ENCODE measurements at places on chromosomes 11 and 22.

GRCh38 chr11:101436511-101437142, 147.2 kb downstream of the TRPC6 start:
- DNase-seq, result peak; percentile 19

DNA sequence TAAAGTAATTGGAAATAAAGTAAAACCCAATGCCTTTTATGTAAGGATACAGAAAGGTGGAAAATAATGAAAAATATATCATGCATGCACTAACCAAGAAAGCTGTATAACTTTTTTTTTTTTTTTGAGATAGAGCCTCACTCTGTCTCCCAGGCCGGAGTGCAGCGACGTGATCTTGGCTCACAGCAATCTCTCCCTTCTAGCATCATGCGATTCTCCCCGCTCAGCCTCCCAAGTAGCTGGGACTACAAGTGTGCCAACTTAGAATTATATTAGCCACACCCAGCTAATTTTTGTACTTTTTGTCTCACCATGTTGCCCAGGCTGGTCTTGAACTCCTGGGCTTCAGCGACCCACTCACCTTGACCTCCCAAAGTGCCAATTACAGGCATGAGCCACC, 4.5 kb downstream of the GGT5 start:
- DNase-seq, result no peak

DNA sequence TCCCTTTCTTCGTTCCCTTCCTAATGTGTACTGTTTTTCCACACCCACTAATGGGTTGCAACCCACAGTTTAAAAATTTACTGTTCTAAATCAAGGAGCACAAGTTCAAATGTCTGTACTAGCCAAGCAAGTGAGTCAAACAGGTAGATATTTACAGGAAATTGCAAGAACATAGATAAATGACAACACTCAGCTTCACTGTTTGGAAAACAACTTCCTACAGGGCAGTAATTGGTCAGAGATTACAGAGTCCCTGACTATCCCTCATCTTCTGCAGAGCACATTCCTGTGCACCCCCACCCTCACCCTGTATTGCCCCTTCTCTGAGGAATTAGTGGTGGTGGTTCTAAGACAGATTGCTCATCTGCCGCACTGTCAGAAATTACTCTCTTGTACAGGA, 1.9 kb downstream of the SERPING1 start:
- no peak for DNase-seq

DNA sequence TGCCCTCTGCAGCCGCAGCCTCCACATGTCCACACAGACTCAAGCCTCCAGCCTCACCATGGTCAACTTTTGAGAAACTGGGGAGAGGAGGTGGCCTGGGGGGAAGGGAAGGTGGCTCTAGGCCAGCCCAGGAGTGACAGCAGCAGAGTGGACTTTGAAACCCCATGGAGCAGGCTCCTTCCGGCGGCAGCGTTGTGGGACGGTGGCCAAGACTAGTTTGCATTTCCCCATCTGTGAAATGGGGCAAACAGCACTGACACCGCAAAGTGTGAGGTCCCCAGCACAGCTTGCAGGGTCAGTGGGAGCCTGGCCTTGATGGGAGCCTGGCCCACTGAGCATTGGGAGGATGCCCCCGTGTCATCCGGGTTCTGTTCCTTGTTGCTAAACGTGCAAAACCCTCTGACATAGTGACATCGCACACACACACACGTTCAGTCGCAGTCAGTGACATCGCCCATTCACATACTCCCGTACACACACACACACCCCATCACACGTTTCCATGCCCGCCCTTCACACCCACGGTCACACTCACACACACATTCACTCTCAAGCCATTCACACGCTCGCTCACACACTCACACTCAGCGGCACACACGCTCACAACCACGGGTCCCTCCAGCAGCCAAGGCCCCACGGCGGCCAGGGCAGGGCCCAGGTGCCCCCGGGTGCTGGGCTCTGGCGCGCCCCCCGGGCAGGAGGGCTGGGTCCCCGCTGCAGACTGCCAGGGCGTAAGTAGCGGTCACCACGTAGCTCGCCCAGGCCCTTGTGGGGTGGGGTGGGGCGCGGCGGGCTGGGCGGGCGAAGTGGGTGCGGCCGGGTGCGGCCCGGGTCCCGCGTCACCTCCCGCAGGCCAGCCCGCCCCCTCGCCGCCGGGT, 585 bp downstream of the CYB5R3 start:
- DNase-seq, result no peak

- no peak for DNase-seq
Measured at GRCh38 chr22:19723983-19724827, 866 bp downstream of the GP1BB start.

GRCh38 chr11:120520091-120520822, 8.7 kb downstream of the GRIK4 start:
- no peak for DNase-seq

- DNase-seq, result no peak
Measured at GRCh38 chr11:70631624-70632047, 233.3 kb downstream of the CTTN start.

DNA sequence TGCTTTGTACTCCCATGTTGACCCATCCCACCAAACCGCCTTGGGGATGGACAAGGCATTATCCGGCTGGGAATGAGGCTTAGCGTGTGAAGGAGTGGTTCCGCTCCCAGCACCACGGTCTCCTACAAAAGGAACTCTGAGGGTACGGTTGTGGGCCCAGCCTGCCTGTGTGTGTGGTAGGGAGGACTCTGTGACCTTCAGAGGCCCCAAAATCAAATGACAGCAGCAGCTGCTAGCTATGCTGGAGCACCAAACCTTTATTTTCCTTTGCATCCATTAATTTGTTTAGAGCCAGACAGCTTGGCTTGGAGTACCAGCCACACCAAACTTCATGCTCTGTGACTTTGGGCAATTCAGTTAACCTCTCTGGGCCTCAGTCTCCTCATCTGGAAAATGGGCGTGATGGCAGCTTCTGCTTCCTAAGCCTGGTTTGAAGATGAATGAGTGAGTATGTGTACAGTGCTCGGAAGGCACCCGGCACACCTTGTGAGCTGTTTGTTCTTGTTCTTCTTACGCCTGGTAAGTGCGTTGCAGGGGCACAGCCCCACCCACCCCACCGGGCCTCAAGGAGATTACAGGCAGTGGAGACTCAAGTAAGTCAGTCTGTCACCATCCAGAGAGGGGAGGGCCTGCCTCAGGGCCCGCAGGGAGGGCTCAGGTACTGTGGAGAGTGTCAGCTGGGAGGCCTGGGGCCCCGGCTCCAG, 25.3 kb downstream of the MB start:
- no peak for DNase-seq

GRCh38 chr11:12043959-12044791, 35.7 kb upstream of the DKK3 start:
- peak; percentile 63 for DNase-seq

DNA sequence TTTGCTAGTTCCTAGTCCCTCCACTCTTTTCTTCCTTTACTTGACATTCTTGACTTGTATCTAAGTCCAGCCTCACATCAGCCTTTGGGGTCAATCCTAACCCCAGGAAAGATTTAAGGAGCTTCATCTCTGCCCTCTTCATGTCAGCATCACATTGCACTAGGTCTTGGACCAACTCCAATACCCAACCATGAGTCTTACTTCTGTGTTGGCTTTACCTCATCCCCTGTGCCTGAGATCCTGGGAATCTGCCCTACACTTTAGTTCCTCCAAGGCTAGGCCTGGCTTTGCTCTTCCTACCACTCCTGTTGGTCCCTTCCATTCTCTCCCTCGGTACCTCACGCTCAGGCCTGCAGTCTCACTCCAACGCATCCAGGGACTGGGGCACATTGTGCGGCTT, 117.0 kb downstream of the SLC1A2 start:
- no peak for DNase-seq

DNA sequence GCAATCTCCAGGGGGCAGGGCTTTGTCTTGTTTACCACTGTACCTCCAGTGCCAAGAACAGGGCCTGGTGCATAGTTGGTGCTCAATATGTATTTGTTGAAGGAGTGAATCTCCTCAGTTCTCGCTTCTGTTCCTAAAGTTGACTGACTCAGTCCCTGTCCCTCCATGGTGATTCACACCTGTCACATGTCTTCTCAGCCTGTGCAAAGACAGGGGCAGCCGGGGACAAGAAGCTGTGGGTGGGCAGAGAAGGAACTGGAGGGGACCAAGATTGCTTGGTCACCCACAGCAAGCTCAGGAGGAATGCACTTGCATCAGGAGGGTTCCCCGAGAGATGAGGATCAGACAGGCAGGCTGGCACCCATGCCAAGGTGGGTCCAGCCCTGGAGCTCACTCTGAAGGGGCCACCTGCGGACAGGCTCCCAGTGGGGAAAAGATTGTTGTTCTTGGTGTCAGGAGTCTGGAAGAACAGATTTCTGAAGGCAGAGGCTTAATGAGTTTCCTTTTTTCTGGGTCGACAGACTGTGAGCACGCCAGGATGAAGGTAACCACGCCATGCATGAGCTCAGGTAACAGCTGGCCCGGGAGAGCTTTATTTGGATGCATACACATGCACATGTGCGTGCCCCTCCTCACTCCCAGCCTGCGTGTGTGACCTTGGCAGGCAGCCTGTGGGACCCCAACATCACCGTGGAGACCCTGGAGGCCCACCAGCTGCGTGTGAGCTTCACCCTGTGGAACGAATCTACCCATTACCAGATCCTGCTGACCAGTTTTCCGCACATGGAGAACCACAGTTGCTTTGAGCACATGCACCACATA, 16.9 kb downstream of the IL17RA start:
- no peak for DNase-seq

DNA sequence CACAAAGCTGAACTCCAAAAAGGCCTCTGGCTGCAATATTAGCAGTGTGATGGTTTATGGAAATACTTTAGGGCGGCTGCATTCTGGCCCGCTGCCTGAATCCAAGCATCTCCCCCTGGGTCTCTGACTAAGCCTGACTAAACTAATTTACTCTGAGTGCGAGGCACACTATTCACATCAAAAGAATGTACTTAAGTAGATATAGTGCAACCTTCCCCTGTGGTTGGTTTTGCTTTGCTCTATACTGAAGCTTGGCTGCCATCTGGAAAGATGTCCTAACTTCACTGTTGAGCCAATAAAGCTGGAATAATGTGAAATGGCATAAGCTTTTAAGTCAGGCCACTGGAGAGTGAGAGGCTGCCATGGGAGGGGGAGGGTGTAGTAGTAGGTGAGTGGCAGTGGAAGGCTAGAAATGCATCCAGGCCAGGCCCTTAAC, 321.6 kb downstream of the AASDHPPT start:
- DNase-seq, result no peak

- peak; percentile 23 for DNase-seq
Measured at GRCh38 chr11:8671193-8671612, 11.3 kb downstream of the TRIM66 start.

- no peak for DNase-seq
Measured at GRCh38 chr11:74299015-74299414, 12.4 kb downstream of the P4HA3 start.

- no peak for DNase-seq
Measured at GRCh38 chr11:70879601-70880285, 372.6 kb downstream of the SHANK2 start.

DNA sequence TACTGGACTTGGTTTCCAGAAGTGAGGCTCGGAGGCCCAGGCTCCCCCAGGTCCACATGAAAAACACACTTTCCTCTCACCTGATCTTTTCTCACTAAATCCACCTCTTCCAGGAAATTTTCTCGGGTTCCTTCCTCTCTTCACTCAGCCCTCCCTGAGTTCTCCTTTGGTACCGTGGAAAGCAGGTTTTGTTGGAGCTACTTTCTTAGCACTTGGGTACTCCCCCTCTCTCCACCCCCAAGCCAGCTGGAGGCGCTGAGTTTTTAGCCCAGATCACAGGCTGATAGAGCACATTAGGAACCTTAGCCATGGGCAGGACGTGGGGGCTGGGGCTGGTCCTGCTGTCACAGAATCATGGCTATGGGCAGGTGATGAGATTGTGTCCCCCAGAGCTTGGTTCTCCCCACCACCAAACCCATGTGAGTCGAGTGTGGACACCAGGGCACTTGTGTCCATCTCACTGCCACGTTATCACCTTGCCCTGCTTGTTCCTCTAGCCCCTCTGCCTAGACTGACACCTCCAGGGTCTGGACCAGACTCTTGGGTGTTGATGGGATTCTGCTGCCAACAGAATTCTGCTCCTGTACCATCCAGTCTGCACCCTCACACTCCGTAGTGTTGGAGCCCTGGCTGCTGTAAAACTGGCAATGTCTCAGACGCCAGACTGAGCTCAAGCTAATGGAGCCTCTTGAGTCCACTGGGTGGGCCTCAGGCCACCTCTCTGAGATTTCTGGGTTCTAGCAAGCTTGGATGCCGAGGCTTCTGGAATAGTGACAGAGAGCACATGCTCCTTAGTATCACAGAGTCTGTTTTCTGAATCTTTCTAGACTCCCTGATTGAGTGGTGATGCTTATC, 74.9 kb upstream of the NARS2 start:
- no peak for DNase-seq

DNA sequence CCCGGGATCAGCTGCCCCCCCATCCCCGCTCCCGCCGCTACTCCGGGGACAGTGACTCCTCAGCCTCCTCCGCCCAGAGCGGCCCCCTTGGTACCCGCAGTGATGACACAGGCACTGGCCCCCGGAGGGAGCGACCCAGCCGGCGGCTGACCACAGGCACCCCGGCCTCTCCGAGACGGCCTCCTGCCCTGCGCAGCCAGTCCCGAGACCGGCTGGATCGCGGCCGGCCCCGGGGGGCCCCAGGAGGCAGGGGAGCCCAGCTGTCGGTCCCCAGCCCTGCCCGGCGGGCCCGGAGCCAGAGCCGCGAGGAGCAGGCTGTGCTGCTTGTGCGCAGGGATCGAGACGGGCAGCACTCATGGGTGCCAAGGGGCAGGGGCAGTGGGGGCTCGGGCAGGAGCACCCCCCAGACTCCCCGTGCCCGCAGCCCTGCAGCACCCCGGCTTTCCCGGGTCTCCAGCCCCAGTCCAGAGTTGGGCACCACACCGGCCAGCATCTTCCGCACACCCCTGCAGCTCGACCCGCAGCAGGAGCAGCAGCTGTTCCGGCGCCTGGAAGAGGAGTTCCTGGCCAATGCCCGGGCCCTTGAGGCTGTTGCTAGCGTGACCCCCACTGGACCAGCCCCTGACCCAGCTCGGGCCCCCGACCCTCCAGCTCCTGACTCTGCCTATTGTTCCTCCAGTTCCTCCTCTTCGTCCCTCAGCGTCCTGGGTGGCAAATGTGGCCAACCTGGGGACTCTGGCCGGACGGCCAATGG, 3.9 kb downstream of the RASL10A start:
- no peak for DNase-seq

GRCh38 chr22:39078329-39078728, 1.3 kb downstream of the APOBEC3G start:
- no peak for DNase-seq

GRCh38 chr11:34086554-34087283, 18.7 kb upstream of the NAT10 start:
- DNase-seq, result no peak

DNA sequence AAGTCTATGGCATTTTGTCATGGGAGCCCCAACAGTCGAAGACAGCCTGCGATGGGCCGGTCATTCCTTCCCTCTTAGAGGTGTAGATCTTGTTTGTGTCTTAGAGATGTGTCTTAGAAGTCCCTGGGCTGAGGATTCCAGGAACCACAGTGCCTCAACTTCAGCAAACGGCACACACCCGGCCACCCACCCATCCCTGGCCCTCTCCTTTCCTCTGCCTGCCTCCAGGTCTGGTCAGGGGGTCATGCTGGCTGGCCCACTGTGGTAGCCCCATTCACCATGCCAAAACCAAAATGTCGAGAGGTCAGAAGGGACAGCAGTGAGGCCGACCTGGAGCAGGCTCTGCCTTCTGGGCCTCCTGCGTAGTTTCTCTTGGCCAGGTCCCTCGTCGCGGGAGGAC, 857.9 kb downstream of the TBC1D22A start:
- DNase-seq, result no peak
